Body of pancreas (tissue), 4 donors: ENCODE measurements at places on chromosomes 2 and 18. TPM values are rescaled to one million over a fixed set of nuclear protein-coding genes. Genes with fewer than 3 reads are reported as not detected.

DNA sequence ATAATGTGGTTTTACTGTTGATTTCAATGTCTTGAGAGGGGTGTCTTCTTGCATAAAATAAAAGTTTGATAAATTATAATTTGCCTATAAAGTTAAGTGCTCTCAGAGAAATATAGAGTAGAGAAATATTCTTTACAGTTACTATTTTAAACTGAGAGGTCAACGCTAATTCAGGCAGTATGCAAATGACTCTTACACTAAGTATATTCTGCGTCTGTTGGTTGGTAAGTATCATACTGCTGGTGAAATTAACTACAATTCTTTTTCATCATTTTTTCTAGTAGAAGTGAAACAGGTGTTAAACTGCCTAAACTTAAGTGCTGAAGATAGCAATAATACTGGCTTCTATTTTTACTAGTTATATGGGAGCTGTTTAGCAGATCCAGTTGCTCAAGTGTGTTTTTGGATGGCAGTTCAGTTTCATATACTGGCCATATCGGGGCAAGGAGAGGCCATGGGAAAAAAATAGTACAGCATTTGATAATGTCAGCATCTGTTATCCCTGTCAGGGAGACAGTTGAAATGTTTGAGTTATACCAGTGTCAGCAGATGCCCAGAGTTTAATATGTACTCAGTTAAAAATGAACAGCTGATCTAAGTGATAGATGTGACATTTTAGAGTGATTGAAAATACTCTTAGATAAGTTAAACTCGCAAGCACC is 86.2 kb downstream of the MIB1 start:
- peaks cover 15% of the 10 kb centered on the region for H3K4me1 ChIP-seq
- no peaks in the 10 kb centered on the region for H3K27me3 ChIP-seq
- no peak overlapping the region for H3K27ac ChIP-seq
- no peak for DNase-seq
- H3K36me3 ChIP-seq = no peaks in the 10 kb centered on the region

- H3K36me3 ChIP-seq = peaks cover 16% of the 10 kb centered on the region
- no peaks in the 10 kb centered on the region for H3K4me1 ChIP-seq
- no peak overlapping the region for H3K4me3 ChIP-seq
- no peaks in the 10 kb centered on the region for H3K27me3 ChIP-seq
Measured at GRCh38 chr2:169609264-169609663, 25.1 kb downstream of the PPIG start.

Gene GLS
- total RNA-seq = 86.0 TPM

Gene DRC1
- not detected for total RNA-seq

Gene MROH2A
- not detected for total RNA-seq

Gene TFCP2L1
- total RNA-seq = 8.3 TPM

Gene SP140
- 0.52 TPM for total RNA-seq

Gene DES
- total RNA-seq = 23.1 TPM
